Breast epithelium (tissue), 4 donors: ENCODE measurements at places on chromosomes 12 and 14.

GRCh38 chr12:14284184-14284722 lies 81.2 kb upstream of the ATF7IP start:
- no peak for DNase-seq

GRCh38 chr14:20551606-20552005 lies 9.2 kb downstream of the RNASE9 start:
- no peak for DNase-seq

- no peak for DNase-seq
These were observed 13.9 kb downstream of the ANKRD9 start for GRCh38 chr14:102495491-102496330.

DNA sequence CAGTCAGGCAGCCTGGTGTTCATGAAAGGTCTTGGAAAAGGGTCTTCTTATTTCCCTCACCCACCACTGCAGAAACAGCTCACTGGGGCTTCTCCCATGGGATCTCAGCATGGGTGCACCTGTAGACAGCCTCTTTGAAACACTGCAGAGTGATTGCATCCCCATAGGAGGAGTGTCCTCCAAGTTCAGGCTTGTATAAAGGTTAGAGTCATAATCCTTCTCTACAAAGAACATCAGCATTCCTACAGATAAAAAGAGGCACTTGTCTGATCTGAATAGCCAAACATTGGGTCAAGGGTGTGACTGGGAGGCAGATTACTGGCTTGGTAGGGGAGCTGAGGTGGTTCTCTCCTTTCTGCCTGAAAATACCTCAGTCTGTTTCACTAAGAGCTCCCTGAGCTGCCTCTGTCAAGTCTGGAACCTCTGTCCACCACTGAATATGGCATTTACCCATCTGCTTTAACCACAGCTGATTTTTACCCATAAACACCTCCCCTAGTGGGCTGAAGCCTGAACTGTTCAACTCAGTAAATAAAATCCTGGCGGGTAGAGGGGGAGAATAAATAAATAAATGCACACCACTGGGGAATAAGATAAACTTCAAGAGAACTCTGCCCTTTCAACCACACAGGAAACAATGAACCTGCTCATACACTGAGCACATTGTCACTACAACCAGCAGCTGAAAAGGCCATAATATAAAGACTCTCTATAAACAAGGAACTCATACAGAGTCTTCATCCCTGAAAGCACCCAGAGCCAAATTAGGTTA lies 120.7 kb upstream of the SCAF11 start:
- no peak for DNase-seq

DNA sequence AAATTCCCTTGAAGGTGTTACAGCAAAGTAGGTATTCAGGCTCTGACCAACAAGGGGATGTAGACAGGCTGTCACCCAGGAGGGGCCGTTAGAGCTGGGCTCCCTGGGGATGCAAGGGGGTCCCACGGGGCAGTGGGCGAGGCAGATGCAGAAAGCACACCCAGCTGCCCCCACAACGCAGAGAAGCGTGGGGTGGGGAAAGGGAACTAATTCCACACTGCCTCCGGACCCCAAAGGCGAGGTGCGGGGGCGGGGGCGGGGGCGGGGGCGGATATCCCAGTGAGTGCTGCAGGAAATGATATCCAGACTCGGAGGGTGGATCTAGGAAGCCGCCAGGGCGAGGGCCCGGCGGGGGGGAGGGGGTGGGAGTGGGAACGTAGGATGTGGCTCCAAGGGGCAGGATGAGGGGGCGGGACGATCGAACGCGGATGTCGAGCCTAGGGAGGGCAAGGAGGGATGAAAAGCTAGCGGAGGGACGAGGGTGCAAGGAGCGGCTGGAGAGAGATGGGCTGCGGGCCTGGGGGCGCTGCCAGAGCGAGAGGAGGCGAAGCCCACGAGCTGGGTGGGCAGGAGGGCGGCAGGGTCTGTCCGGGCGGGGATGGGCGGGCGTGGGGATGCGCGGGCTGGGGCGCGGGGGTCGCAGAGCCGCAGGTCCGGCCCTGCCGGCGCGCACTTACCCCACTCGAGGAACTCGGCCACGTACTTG lies 874 bp downstream of the CDC42BPB start:
- DNase-seq, result no peak

DNA sequence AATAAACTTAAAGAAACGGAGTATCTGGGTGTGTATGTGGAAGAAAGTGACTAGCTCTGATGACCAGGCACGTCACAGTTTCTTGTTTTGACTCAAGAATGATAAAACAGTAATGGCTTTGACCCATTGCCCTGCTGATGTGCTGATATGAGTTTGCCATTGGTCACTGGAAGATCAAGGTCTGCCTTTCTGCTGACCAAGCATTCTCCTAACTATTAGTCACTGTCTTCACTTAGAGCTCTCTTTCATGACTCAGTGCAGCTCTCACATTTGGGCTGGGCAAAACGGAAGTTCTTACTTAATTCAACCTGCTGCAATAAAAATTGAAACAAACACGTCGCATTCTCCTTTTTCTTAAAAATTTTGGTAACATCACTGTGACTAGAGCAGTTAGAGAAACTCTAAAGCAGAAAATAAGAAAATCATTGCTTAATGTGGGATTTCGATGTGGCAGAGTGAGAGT lies 366.7 kb downstream of the BTG1 start:
- DNase-seq, result no peak

- DNase-seq, result no peak
These were observed 26.8 kb downstream of the RIC8B start for GRCh38 chr12:106801167-106801708.

- no peak for DNase-seq
These were observed 44.7 kb upstream of the BCL7A start for GRCh38 chr12:121976950-121977349.

- DNase-seq, result no peak
These were observed 305.5 kb downstream of the CEP128 start for GRCh38 chr14:80636071-80636470.

GRCh38 chr12:6392504-6392903 lies 8.5 kb downstream of the LTBR start:
- no peak for DNase-seq
